ENCODE measurements at places on chromosomes 7 and 10.

GRCh38 chr10:133278577-133279265 is 2.1 kb upstream of the ADAM8 start:
- DNase-seq = no peak

GRCh38 chr7:32936689-32937088 is 20.6 kb upstream of the FKBP9 start:
- DNase-seq = no peak

GRCh38 chr7:157690058-157690832 is 353.4 kb downstream of the DNAJB6 start:
- DNase-seq = no peak

GRCh38 chr7:1666317-1666822 is 3.7 kb upstream of the ELFN1 start:
- DNase-seq = no peak

DNA sequence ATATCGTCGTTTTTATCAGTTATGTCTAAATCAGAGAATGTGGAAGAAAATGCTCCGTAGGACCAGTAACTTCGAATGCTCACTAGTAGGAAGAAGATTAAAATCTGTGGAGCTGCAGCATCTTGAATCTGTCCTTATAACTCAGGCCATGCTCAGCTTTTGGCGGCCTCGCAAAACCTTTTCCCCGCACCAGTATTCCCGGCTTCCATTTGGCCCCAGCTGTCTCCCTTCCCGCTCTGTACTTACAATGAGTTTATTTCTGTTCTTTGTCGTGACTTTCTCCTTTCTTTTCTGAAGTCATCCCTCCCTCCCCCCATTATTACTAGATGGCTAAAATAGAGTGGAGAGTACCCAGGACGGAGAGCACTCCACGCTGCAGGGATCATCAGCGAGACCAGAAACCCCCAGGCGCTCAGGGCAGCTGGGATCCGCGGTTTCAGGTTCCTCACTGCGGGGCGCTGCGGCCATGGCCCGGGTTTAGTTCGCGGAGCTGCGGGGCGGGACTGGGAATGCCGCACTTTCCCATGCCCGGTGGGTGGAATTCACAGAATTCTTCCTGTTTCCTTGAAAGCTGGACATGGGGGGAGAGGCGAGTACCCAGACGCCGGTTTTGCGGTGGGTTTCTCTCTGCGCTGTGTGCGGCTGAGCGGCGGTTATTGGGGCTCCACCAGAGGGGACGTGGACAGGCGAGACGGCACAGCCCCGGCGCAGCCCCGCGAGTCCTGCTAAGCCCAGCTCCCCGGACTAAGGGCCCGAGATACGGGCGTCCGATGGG is 183.5 kb downstream of the POM121L12 start:
- DNase-seq = no peak

DNA sequence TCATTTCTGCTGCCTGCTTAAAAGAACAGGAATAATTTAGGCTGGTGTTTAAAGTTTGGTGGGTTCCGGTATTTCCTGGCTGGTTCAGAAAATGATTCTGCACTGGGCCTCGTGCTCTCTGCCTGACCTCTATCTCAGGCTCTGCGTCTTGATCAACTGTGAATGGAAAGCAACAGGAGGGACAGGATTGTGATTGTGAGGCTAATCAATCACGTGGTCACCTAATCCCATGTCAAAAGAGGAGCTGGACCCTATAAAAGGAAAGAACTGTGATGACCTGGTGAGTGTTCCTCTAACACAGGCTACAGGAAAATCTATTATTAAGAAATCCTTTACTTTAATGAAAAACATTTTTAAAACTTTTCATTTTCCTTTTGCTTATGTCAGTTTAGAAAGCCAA is at the start of gene DHX32:
DHX32 (minus strand) TSS at position 101 of the 400 bp plus-strand sequence. CDS start 468 bp downstream, outside the sequence.
- DNase-seq = no peak

DNA sequence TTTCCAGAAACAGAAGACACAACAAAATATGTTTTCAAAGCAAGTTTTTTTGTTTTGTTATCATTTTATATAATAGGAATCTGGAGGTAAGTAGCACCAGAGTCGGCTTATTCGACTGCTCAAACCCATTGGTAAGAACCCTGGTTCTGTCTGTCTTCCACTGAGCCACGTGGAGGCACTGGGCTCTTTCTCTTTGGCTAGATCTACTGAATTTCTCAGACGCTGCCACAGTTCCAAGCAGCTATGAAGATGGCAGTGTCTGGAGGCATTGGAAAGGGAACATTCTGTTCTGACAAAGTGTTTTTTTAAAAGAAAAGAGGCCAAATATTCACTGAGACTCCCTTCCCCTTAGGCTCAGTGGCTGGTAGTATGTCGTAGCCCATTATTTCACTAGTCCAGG is 338.8 kb downstream of the NRG3 start:
- DNase-seq = no peak

DNA sequence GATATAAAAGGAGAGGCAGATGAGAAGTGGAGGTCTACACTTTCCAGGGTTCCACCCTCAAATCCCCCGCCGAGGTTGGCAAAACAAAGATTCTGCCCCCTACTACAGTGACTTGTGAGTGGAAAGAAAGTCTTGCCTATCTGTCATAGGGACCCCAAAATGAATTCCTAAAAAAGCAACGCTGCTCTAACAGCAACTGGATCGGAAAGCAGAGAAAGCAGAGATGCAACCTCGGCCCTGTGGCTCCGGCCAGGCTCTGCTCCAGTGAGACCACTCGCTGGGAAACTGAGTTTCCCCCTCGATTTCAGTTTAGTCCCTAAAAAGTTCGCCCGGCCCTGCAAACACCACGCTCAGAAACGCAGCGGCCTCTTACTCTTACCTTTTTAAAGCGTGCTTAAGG is 297.9 kb upstream of the NFE2L3 start:
- no peak for DNase-seq

DNA sequence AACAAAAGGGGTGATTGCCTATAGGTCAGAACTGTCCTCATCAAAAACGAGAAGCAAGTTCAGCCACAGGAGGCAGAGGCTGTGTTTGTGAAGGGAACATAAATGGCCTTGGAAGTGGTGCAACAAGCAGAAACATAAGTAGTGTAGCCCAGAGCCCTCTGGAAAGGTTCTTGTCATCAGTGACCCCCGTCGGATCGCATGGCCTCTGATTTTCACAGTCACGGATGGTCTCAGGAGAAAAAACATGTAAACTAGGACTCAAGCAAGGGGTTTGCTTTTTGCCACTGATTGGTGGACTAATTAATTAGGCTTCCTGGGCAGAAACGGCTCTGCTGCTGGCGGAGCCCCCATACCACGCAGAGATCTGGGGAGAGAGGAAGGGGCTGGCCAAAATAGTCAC is 496.5 kb upstream of the MKI67 start:
- no peak for DNase-seq

DNA sequence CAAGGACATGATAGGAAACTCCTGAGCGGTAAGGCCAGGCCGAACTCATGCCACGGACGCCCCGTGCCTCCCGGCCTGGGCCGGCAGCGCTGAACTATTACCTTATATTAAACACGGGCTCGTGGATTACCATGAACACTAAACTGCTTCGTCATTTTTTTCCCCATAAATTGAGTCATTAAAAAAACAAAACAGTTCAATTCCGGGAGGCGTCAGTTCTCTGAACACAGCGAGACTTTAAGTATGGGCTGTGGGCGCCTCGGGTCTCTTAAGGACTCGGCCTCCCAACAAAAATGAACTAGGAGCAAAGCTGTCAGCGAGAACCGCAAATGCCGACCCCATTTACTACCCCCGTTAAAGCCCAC is 519 bp downstream of the PITRM1 start:
- peak; percentile 30 for DNase-seq

DNA sequence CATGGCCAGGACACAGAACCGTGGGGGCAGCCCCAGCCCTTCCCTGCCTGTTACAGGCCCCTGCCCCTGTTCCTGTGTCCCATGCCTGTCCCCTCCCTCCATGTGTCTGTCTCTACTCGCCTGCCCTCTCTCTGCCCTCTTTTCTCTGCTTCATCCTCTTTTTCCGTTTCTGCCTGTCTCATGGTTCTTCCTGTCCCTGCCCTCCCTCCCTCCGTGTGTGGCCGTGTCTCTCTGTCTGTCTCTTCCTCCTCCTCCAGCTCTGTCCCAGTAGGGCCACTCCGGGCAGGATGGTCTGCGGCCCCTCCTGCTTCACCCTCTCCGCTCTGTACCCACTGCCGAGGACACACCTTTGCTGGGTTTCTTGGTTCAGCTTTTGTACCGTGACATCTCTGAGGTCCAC is 137.4 kb downstream of the FAM53B start:
- no peak for DNase-seq

GRCh38 chr10:129965959-129966358 is 1.9 kb upstream of the EBF3 start:
- no peak for DNase-seq

- DNase-seq = no peak
Observed at GRCh38 chr7:11191574-11192220, 218.0 kb downstream of the PHF14 start.

- DNase-seq = no peak
Observed at GRCh38 chr7:2165610-2166594, 66.8 kb downstream of the MAD1L1 start.

DNA sequence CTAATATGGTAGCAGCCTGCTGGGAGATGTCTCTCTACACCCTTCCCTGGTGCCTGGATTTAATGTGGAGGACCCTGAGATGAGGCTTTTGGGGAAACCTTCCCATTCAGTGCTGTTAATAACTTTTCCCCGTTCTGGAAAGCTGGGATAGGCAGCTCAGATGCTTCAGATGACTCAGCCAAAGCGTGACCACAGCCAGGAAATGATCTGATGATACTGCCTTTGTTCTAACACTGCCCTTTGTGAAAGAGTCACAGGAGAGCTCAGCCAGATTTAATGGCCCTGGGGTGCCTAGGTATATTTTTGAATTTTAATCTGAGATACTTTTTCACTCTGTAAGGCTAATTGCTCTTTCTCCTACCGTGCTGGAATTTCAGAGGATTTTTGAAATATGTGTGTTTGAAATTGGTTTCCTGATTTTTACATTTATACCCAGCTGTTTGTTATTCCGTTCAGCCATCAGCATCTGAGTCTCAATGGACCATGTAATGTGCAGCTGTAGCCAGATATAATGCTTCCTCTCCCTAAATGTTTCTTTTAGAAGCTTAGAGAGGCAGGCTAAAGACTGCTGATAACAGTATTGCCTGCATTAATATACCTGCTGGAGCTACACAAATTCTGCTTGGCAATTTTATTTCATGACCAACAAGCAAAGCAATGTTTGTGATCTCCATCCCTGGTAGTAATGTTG is 17.8 kb downstream of the CELF2 start:
- peak; percentile 4 for DNase-seq

DNA sequence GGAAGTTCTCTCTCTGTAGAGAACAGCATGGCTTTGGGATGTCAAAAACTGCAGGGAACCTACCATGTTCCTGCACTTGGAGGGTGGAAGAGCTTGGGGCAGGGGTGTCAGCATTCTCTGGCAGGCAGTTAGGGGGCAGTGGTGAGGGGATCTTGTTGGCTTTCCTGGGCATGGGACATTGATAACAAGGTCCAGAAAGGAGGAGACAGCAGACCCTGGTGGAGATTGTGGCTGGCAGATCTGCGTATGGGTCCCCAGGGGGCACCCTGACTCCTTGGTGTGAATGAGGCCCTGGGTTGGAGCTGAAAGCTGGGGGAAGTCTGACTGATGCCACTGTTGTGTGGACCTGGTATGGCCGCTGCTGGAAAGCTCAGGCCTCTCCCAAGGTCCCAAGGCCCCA is 22.9 kb upstream of the CAMK2B start:
- DNase-seq = no peak

GRCh38 chr10:15245530-15245929 is 77.0 kb upstream of the NMT2 start:
- DNase-seq = no peak
